ENCODE measurements at places on chromosomes 4 and X.

DNA sequence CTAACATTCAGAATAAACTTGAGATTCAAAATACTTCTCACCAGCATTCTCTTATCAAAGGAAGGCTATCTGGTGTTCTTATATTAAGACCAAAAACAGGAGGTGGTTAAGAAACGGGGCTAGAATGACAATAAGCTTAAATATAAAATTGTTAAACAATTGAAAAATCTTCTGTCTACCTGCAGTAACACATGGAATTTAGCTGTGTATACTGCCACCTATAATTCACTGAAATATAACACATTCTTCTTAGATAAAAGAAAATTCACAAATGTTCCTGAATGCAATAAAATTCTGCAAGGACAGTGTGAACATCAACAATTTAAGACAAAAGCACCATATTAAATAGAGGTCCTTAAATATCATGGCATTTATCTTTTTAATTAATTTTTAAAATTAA lies 11.5 kb upstream of the PCDH10 start:
- no peak for DNase-seq

DNA sequence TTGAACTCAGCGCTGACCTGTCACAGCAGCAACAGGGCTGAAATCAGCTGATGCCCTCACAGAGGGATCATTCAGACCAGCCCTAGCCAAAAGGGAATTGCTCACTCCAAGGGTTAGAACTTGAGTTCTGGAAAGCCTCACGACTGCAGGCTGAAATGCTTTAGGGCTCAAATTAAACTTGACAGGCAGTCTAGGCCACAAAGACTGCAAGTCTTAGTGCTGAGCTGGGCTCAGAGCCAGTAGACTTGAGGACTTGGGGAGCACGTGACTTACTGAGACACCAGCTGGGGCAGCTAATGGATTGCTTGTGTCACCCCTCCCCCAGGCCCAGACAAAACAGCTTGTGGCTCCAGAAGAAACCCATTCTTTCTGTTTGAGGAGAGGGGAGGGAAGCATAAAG lies 119.0 kb upstream of the SLC6A14 start:
- DNase-seq: no peak

DNA sequence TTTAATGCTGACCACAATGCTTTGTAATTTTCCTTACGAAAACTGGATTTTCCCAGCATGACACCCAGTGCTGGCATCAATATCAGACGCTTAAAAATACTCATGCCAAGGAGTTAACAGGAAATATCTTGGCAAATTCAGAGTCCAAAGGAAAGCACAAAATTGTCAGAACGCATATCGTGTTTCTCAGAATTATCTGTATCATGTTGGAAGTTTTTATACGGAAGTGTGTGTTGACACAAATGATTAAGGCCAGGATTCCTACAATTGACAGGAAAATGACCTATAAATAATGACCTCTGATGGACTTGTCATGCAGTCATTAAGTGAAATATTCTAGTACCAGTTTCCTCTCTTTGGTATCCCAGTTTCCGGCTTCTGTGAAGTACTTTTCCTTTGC lies 132.1 kb upstream of the TLL1 start:
- DNase-seq: no peak

DNA sequence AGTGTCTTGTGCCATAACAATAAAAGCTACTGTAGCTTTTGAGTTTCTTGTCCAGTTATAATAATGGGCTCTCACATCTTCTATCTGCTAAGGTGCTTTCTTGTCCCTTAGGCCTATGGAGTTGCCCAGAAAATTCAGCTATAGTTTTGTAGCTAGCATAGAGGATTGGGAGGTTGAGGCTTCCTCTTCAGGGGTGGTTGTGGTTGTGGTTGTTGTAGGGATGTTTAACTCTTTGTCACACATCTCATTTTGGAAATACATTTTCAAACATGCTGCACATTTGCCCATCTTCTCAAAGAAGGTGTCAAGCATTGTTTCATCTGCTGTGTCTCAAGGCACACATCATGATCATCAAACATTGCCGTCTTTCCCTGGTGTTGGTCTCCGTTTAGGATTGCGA lies 65.0 kb downstream of the ATXN3L start:
- DNase-seq: no peak

- DNase-seq: no peak
Measured at GRCh38 chr4:171186700-171187099, 626.5 kb upstream of the GALNTL6 start.

DNA sequence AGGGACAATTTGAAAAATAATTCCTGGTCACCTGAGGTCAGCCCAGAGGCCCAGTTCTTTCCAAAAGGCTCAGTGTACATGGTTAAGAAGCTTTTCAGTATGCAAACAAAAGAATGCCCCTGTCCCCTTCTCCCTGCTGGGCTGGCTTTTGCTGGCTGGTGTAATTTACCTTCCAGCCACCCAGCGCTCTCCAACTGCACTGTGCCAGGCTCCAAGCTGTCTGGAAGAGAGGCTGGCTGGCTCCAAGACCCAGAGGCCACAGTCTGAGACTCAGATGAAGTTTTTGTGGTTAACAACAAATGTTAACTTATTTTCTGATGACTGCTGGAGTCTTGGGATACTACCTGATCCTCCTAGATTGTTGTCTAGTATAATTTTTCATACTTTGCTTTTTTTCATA lies 11.9 kb upstream of the KIT start:
- no peak for DNase-seq
